ENCODE measurements at places on chromosomes 4 and X.

GRCh38 chrX:26522501-26522900 is 306.5 kb downstream of the MAGEB5 start:
- DNase-seq, result no peak

- DNase-seq, result no peak
These were observed 180.5 kb downstream of the KIT start for GRCh38 chr4:54838301-54838700.

DNA sequence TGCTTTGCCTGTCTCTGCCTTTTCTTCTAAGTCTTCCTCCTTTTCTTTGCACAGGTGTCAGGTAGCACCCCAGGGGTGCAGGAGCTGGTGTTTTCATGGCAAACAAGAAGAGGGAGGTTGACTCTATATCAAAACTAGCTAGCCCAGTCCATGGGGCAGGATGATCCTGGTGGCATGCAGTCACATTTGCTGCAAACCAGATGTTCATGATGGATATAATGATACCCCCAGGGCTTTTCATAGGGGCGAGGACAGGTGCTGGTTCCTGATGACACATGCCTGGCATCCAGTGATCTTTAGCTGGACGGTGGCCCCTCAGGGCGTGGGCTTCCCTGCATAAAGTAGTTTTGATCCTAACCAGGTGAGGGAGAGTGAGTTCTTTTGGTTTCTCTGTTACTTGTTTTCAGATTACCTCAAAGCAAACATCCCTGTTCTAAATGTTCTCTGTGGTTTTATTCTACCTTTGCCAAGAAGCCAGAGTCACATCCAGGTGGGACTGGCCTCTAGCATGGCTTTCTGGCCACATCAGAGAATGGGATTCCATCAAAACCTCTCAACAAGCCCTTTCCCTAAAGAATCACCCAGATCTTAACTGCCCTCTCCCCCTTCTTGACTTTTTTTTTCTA is 11.2 kb upstream of the UBA6 start:
- DNase-seq, result no peak

GRCh38 chrX:11449613-11450012 is 156.4 kb downstream of the AMELX start:
- no peak for DNase-seq

- DNase-seq, result no peak
These were observed 2.6 kb downstream of the UNC5C start for GRCh38 chr4:95546221-95546620.

GRCh38 chrX:15515931-15516330 is 15.3 kb downstream of the BMX start:
- DNase-seq, result no peak

DNA sequence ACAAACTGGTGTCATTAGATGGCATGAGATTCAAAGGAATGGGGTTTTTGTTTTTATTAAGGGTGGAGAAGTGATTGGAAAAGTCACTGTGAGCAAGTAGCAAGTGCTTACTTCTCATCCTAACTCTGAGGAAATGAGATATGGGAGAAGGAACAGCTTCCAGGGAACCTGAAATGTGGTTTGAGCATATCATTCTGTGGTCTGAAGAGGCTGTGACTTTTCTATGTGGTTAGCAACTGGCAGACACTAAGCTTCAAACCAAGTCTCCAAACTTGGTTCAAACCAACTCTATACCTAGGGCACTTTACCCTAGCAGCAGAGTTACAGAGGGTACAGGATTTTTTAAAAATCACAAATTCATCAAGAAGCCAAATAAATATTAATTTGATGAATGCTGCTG is 58.2 kb downstream of the DCLK2 start:
- DNase-seq, result no peak

DNA sequence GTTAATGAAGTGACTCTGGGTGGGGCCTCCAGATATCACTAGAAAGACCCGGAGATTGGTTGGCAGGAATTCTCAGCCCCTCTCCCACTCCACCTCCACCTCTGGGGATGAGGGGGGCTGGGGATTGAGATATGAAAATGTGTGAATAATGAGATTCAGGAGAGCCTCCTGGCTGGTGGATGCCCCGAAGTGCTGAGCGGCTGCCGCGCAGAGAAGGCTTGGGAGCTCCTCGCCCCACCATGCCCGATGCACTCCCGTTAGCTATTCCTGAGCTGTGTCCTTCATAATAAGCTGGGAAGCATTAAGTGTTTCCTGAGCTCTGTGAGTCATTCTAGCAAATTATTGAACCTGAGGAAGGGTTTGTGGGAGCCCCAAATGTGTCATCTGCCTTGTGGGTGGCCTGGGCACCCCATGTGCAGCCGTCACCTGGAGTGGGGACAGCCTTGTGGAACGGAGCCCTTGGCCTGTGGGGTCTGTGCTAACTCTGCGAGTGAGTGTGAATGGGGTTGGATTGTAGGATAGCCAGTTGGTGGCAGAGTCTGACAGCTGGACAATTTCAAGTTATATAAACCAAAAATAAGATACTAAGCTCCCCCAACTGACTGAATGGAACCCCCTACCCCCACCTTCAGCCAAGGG is 4.4 kb upstream of the MAEA start:
- no peak for DNase-seq

GRCh38 chr4:113952452-113953029 is 26.9 kb downstream of the ARSJ start:
- peak; percentile 58 for DNase-seq

DNA sequence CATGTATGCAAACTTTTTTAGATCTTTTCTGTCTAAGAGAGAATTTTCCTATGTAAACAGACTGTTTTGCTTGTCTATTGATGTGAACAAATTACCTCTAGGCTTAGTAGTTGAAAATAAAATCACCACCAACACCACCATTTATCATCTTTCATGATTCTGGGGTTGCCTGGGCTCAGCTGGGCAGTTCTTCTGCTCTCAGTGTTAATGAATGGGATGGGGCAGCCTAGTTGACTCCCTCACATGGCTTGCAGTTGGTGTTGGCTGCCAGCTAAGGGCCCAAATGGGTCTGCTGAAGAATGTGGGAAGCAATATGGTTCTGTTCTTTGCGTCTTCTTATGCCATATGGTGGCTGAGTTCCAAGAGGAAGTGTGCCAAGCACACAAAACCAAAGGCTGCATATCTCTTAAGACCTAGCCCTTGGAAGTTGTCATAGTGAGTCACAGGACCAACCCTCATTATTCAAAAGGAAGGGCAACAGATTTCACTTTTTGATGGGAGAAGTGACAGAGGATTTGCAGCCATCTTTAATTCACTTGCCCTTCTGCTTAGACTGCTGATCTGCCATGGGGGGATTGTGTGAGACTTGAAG is 17.9 kb downstream of the REELD1 start:
- DNase-seq, result no peak

GRCh38 chrX:72351606-72352334 is 46.1 kb upstream of the CITED1 start:
- no peak for DNase-seq

DNA sequence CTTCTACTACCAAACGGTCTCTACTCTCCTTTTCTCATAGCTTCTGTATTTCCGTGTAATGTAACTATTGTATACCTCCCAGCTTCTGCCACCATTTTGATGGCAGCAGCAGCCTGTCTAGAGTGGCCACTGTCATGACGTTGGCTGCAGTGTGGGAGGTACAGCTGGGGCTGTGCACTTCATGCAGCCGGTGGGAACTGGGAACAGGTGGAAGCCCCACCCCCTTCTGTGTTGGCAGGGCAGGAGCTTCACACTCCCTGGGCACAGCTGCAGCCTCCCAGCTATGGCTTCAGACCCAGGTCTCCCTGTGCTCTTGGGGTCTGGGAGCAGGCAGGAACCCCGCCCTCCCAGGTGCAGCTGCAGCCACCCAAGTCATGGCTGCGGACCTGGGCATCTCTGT is 49.8 kb upstream of the SEC24B start:
- DNase-seq, result no peak

GRCh38 chr4:119493886-119494285 is 134.7 kb downstream of the PDE5A start:
- DNase-seq, result no peak

- DNase-seq, result no peak
These were observed 242.3 kb downstream of the GALNTL6 start for GRCh38 chr4:172055498-172055897.

- no peak for DNase-seq
These were observed 2412.8 kb downstream of the ARAP2 start for GRCh38 chr4:33831442-33832066.

GRCh38 chrX:141176586-141177451 is at the start of gene LDOC1:
Gene LDOC1 (minus strand): TSS chrX:141177129. CDS start chrX:141177021, 108 bp downstream.
- DNase-seq, result peak; percentile 79
